ENCODE measurements at places on chromosomes 13 and 19.
A peak's percentile ranks its signal among the peaks of the same experiment; 100 is the strongest.

- peak; percentile 37 for DNase-seq
Measured at GRCh38 chr19:46529622-46530451, 34.2 kb upstream of the PNMA8B start.

DNA sequence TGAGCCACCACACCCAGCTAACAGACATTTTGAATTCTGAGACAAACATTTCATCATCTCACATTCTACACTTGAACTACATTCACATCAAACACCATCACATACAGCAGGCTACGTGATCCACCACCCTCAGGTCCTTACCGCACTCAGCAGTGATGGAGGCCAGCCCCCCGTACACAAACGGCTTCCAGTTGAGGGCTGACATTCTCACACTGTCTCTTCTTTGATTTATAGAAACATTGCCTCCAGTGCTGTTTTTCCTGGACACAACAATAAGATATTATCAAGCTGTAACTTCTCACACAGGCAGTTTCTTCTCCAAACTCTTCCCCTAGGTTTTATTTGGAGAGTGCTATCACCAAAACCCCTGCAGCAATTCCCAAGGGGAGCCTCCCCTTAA lies 7.0 kb downstream of the SLC25A30 start:
- no peak for DNase-seq

GRCh38 chr13:113999618-113999910 lies 25.7 kb upstream of the C13orf46 start:
- DNase-seq: no peak

DNA sequence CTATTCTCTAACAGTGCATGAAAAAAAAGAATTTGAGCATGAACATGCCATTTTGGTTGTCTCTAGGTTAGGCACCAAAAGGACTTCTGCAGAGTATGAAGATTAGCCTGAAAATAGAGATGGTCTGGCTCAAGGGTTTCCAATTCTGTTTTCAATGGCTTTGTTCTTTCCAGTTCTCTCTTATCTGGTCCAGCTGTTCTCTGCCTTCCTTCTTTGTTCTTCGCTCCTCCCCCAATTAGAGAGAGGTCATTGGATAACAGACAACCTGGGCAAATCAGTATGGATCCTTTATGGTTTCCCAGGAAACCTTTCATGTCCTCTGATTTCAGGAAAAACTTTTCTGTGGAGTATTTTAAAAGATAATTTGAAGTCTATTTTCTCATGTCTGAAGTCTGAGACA lies 623.4 kb downstream of the PCDH17 start:
- no peak for DNase-seq

DNA sequence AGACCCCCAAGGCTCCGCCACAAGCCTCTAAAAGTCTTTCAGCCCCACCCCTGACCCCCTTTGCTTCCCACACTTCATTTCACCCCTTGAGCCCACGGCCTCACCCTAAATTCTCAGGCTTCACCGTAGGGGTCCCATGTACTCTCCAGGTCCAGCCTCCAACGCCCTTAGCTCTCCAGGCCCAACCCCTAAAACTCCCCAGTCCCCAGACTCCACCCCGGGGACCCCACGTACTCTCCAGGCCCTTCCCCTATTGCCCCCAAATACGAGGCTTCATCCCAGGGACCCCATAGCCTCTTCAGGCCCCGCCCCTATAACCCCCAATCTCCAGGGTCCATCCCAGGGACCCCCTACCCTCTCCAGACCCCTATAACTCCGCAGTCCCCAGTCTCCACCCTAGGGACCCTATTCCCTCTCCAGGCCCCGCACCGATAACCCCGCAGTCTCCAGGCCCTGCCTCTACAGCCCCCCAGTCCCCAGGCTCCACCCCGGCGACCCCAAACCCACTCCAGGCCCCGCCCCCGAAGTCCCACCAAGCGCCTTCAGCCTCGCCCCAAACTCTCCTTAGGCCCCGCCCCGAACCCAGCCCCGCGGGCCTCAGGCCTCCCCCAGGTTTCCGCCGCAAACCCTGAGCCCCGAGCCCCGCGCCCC lies 619 bp downstream of the MED16 start:
- no peak for DNase-seq

Measured in SHP77 (cell line).